ENCODE measurements at places on chromosomes 11 and 22.

DNA sequence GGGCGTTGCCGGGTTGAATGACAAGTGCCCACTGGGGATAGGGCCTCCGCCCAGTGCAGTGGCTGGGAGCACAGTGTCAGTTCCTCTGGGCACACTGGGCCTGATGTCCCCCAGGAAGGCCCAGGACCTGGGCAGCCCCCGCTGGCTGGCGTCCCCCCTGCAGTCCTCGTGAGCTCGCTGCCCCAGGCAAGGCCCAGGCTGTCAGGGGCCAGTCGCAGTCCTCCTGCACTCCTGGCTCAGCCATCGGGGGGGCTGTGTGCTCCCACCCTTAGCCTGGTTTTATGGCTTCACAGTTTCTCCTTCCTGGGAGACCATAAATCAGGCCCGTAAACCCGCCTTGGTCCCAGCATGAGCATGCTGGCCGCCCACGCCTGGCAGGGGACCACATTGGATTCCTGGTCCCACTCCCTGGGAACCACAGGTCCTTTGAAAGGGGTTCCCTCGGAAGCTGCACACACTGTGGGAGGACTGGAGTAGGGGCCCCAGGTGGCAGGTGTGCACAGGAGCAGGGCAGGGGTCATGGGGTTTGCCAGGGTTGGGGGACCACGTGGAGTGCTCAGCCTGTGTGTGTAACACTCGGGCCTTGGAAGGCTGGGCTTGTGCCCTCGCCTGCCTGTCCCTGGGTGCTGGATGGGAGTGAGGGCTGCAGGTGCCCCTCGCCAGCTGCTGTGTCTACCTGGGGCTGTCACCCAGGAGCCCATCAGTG, 113.6 kb downstream of the KCNQ1OT1 start:
- DNase-seq = no peak

GRCh38 chr11:1290052-1291040, 19.1 kb downstream of the TOLLIP start:
- no peak for DNase-seq

GRCh38 chr11:1793081-1793480, 29.4 kb upstream of the CTSD start:
- DNase-seq = no peak

DNA sequence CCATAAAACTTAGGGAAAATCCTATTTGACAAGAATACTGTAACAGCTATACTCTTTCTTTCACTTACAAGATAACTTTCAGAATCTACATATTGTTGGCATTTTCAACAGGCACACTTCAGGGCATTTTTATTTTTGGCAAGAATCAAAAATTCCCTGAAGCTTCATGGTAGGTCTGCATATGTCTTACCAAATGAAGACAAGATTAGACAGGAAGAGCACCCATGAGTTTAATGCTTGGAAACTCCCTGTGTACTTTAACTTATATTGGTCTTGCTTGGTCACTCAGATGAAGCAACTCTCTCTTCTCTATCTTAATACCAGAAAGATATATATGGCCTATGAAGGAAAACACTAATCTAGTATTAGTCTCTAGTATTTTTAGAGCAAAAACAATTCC, 137.7 kb downstream of the ATG16L2 start:
- no peak for DNase-seq

- no peak for DNase-seq
Measured at GRCh38 chr11:280706-281485, 2.7 kb downstream of the NLRP6 start.

DNA sequence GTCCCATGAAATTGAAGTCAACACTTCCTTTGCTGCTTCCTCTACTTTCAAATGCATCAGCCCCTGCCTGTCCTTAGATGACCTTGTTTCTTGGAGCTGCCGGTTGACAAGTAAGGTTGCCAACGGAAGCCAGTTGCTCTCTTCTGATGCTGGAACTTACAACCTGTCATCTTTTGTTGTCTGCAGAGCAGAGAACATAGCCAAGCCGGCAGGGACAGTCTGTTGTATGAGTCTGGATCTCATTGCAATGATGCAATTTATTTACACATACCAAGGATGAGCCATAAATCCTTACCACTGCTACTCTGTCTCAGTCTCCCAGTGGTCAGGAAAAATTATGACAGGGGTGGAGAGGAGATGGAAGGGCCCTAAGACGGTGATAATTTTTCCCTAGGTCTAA, 151.4 kb downstream of the BLID start:
- no peak for DNase-seq

DNA sequence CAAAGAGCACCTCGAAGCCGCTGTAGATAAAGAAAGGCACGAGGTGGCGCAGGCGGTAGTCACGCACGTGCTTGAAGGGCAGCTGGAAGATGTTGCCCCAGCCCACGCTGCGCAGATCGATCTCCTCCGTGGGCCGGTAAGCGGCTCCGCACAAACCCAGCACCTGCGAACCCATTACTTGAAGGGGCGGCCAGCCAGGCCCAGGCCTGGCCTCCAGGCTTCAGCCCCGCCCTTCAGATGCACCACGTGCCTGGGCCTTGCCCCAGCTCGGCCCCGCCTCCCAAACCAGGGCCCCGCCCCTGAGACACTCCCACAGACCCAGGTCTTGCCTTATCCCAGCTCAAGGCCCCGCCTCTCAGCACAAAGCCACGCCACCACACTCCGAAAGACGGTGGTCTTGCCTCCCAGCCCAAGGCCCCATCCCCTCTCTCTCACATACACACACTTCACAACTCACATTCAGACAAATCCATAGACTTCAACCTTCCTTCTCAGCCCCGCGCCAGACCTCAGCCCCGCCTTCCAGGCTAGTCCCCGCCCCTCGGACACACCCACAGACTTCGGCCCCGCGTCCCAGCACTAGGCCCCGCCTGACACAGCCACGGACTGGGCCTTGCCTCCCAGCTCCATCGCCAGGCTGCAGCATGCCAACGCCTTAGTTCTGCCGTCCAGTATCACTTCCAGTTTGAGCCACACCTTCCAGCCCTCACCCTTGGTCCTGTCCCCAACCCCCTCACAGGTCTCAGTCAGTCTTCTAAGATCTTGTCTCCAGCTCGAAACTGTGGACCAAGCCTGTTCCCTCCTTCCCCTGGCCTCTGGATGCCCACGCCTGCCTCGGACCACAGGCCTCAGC, 7.0 kb downstream of the UNC93B1 start:
- no peak for DNase-seq

- no peak for DNase-seq
Measured at GRCh38 chr11:44972746-44973435, 22.2 kb upstream of the TP53I11 start.

GRCh38 chr22:37740455-37741311, 43.8 kb downstream of the TRIOBP start:
- DNase-seq = no peak

DNA sequence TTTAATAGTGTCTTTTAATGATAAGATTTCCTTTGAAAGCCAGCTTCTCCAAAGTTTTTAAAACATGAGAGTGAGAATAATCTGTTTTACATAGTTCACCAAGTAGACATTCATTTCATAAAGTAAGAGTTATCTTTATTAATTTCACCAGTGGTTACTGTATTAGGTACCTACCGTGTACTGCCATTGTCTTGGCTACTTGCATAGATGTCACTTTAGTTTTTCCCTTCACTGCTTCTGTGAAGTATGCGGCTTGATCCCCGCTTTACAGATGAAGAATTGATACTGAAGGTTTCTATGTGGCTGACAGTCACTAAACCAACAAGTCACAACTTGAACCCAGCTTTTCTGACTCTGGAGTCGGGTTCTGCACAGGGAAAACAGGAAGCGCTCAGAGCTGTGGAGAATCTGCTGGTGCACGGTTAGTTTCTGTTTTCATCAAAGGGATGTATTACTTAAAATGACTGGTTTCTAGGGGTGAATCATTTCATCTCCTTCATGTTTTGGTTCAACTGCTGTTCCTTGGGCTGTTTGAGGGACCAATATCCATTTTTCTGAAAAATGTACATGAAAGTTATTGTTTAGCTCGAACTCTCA, 39.3 kb upstream of the MYO18B start:
- no peak for DNase-seq

- DNase-seq = no peak
Measured at GRCh38 chr11:83847467-83848034, 561.4 kb upstream of the CCDC90B start.

- DNase-seq = no peak
Measured at GRCh38 chr11:108931168-108931567, 266.3 kb downstream of the DDX10 start.

DNA sequence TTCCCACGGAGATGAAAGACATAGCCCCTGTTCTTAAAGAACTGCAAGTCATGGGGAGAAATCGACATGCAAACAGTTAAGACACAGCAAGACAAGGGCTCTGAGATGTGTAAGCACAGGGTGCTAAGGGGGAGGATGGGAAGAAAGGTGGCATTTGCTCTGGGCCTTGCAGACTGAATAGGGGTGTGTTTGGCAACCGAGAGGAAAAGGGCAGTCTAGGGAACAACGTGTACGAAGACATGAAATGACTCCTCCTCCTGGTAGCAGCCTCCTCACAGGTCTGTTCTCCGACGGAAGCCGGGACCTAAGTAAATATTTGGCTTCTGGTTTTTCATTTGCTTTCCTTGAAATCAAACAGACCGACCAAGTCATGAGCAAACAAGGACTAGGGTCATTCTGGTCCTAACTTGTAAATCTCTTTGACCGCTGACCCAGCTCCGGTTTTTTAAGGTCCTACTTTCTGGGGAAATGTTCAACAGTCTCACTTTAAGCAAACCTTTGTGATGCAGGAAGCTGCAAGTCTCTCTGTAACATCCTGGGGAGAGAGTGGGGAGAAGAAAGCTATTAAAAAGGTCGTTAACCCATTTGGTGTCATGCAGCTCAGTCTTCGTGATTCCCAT, 19.7 kb downstream of the NNMT start:
- DNase-seq = no peak

DNA sequence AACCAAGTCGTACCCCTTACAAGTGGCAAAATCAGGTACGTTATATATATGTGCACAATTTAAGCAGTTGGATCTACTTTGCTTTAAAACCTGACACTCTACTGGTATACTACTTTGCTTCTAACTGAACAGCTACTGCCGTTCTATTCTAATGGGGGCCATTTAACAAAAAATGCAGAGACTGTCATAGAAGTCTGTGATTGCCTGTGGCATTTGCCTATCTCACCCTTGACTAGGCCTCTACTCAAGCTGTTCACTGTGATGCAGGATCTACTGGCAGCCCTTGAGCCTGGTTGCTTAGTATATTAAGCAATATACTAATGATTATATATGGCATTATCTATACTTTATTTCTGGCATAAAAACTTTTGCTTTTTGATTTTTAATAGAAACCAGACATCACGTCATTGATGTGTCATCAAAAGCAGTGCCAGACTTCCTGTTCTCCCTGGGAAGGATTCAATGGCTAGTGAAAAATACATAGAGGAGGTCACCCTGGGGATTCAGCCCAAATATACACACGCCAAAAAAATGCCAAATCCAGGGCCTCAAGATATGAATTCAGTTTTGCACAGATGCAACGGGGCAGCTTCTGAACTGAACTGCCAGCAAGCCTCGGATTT, 40.0 kb upstream of the FIBIN start:
- DNase-seq = no peak

DNA sequence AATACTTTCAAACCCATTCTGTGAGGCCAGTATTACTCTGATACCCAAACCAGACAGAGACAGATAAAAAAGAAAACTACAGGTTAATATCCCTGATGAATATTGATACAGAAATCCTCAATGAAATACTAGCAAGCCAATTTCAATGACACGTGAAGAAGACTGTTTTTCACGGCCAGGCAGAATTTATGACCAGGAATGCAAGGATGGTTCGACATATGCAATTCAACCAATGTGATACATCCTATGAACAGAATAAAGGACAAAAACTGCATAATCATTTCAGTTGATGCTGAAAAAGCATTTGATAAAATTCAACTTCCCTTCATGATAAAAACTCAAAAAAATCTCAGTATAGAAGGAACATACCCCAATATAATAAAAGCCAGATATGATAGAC, 44.5 kb downstream of the SLC22A24 start:
- DNase-seq = no peak

DNA sequence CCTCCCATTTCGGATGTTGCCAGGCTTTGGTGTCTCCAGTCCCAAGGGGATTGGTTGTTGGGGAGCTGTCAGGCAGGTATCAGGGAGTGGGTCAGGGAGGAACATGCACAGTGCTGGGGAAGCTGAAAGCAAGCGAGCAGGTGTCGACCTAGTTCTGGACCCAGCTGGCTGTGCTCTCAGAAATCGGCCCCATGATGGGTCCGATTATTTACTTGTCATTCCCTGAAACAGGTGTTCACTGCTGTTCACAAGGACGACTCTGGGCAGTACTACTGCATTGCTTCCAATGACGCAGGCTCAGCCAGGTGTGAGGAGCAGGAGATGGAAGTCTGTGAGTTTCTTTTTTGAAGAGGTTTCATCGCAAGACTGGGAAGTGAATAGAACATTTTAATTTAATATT, 76.8 kb downstream of the JAM3 start:
- no peak for DNase-seq

DNA sequence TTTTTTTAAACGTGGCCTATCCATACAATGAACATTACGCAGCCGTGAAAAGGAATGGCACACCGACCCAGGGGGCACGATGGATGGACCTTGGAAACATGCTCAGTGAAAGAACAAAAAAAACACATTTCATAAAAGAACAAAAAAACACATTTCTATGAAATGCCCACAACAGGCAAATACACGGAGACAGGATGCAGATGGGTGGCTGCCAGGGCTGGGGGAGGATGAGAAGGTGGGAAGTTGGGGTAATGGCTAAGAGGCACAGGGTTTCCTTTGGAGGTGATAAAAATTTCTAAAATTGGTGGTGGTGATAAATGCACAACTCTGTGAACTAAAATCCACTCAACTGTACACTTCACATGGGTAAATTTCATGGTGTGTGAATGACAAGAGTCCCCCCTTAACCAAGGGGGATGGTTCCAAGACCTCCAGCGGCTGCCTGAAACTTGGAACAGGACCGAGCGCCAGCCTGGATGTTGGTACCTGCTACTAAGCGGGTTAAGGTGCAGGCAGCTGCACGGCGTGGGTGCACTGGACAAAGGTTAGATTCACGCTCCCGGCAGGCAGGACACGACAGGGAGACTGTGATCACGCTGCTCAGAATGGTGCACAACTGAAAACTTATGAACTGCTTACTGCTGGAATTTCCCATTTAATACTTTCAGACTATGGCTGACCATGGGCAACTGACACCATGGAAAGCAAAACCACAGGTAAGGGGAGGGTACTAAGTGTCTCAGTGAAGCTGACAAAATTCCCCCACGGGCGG, 16.5 kb downstream of the BRD1 start:
- no peak for DNase-seq

DNA sequence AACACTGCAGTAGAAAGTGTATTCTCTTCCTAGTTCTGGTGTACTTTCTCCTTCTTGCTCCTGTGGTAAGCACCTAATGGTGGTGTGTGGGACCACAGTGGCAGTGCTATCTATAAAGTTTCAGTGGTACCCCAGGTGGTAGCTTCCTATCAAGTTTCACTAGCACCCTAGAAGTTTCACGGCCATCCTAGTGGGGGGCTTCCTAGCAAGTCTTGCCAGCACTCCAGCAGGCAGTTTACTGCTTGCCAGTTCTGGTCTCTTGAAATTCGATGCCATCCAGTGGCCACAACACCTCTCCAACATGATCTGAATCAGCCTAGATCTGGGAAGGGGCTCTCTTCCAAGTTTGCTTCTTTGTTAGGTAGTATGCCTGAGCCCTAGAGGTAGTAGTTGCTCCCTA, 229.6 kb downstream of the SWAP70 start:
- DNase-seq = no peak

GRCh38 chr11:86547727-86548126, 124.7 kb downstream of the ME3 start:
- DNase-seq = no peak
